Urothelium cell line (cell line): ENCODE measurements at places on chromosomes 4 and X.

DNA sequence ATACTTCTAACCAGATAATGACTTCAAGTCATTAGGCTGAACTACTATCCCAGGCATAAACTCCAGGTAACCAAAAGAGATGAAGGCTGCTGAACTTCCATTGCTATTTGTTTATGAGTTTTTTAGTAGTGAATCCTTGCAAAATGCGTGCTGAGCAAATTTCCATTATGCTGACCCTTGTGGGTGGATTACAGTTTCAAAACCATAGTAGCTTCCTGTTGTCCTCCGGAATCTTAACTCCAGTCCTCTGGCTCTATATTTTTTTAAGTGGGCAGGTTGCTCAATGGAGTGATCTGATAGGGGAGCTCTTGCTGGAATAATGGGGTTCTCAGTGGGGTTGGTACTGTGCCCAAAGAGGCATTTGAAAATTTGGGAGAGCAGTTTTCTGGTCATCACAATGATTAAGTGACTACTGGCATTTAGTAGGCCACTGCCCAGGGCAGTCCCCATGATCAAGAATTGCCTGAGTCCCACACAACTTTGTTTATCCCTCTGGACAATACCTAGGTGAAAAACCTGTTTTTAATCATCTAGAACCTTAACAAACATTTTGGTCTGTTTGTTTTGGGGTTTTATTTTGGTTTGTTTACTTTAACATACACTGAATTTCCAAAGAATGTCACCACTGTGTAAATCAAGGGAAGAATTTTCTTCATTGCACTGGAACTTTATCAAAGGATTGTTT, 302.3 kb upstream of the GATB start:
- no peak for DNase-seq

DNA sequence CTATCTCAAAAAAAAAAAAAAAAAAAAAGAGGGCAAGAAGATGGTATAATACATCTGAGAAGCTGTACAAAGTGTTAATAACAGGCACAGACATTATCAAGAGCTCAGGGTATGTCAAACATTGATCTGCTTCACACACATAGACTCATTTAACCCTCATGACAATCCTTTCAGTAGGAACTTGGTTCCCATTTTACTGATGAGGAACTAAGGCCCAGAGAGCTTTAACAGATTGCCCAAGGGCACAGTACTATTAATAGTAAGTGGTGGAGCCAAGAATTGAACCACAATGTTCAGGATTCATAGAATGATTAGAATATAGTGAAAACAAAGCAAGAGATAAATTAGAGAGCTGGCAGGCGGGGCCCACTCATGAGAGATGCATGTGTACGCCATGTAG, 154.4 kb downstream of the EFHC2 start:
- DNase-seq: no peak

DNA sequence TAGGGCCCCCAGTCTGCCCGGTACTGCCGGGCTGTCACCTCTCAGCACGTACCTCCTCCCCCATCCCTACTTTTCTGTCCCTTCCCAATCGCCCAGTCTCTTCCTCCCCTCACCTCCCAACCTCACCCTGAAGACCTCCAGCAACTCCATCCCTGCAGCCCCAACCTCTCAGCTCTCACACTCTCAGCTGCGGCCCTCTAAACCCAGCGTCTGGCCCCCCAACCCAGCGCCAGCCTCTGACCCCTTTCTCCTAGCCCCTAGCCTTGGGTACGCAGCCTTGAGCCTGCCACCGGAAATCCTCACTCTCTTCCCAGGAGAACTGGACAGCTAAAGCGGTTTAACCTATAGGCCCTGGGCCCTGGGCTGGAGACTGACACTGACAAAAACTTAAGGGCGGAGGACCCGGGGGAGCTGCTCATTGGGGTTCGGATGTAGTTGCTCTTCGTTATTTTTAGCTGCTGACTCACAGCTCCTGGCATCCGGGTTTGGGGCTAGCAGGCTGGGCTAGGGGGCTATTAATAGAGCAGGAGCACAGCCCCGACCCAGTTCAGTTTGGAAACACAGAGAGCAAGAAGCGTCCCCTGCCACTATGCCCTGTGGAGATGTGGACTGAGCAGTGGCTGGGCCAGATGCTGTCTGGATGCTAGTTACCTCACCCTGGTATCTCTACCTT, 9.6 kb upstream of the DLG3 start:
- peak; percentile 32 for DNase-seq

DNA sequence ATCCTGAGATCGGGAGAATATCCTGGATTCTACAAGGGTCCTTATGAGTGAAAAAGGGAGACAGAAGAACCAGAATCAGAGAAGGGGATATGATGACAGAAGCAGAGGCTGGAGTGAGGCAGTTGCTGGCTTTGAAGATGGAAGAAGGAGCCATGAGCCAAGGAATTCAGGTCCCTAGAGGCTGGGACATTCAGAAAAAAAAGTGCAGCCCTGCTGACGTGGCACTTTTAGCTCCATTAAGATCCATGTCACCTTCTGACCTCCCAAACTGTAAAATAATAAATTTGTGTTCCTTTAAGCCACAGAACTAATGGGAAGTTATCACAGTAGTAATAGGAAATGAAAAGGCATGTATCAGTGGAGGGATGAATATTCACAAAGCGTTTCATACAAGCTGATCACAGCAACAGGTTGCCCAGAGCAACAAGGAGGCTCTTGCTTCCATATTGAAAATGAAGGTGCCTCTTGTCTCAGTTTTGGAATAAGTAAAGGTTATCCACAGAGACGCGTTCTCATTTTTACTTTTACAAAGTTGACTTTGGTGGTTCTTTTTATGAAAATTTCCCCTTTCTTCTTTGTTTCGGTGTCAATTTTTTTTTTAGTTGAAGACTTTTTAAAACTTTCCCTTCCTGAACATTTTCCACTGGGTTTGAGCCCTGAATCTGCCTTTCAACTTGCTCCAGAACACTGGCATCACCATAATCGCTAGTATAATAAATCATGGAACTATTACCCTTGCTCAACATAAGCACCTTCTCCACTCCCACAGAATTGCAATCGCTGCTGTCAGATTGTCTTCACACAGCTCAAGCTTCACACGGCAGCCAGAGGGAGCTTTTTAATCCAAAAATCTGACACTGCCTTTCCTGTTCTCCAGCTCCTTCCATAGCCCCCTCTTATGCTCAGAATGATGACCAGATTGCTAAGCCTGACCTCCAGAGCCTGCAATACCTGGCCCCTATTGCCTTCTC, 127.6 kb upstream of the RBPJ start:
- DNase-seq: no peak

GRCh38 chrX:46554942-46555341, 9.7 kb upstream of the ZNF674 start:
- DNase-seq: no peak

- peak; percentile 31 for DNase-seq
Observed at GRCh38 chr4:31518796-31519250, 798.7 kb downstream of the PCDH7 start.

DNA sequence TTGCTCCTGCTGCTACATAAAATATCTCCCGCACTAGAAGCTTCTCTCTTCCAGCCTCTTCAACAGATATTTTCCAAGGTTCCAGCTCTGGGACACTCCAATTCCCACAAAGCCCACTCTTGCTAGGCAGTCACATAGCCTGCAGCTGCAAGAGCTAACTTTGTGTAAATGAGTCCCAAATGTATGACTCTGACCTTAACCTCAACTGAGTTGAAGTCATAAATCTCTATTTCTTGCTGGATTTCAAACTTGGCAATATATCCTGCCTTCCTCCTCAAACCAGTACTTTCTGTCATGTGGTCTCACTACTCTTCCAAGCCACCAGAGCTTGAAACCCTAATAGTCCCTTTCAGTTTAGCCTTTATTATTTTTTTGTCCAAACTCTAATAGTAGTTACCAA, 315.4 kb upstream of the GRIA3 start:
- DNase-seq: no peak

DNA sequence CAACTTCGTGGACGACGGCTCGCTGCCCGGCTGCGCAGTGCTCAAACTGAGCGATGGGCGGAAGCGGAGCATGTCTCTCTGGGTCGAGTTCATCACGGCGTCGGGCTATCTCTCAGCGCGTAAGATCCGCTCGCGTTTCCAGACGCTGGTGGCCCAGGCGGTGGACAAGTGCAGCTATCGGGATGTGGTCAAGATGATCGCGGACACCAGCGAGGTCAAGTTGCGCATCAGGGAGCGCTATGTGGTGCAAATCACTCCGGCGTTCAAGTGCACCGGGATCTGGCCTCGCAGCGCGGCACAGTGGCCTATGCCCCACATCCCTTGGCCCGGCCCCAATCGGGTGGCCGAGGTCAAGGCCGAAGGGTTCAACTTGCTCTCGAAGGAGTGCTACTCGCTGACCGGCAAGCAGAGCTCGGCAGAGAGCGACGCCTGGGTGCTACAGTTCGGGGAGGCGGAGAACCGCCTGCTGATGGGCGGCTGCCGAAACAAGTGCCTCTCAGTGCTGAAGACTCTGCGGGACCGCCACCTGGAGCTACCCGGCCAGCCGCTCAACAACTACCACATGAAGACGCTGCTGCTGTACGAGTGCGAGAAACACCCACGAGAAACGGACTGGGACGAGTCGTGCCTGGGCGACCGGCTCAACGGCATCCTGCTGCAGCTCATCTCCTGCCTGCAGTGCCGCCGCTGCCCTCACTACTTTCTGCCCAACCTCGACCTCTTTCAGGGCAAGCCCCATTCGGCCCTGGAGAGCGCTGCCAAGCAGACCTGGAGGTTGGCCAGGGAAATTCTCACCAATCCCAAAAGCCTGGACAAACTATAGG, 1.5 kb downstream of the MAB21L2 start:
- peak; percentile 17 for DNase-seq

GRCh38 chrX:152028579-152028978, 54.1 kb upstream of the GABRE start:
- DNase-seq: no peak

GRCh38 chr4:168588916-168589531, 92.2 kb downstream of the PALLD start:
- peak; percentile 82 for DNase-seq

DNA sequence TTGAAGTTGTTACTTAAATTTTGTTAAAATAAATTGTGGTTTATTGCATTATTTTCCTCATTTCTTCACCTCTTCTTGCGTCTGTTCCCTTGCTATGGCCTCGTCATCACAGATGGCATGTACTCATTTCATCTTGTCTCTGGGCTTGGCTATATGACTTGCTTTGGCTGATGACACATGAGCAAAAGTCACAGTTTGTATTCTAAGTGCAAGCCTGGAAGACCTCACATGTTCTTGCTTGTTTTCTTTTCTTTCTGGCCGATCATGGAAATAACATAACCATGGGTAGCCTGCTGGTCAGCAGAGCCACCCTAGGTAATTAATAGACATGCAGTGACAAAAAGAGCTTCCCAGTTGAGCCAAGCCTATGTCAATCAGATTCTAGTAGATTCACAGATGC, 527.9 kb downstream of the SPRY1 start:
- DNase-seq: no peak

- DNase-seq: no peak
Observed at GRCh38 chrX:18981124-18981807, 2.6 kb downstream of the PHKA2 start.

- DNase-seq: no peak
Observed at GRCh38 chrX:129833153-129833990, 10.3 kb downstream of the ZDHHC9 start.

DNA sequence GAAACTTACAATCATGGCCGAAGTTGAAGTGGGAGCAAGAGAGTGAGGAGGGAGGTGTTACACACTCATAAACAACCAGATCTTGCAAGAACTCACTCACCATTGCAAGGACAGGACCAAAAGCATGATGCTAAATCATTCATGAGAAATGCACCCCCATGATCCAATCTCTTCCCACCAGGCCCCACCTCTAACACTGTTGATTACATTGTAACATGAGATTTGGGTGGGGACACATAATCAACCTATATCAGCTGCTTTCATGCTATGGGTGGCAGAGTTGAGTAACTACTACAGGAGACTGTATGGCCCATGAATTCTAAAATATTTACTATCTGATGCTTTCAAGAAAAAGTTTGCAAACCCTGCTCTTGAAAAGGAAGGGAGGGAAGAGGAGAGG, 155.1 kb downstream of the DEFB131A start:
- DNase-seq: no peak

DNA sequence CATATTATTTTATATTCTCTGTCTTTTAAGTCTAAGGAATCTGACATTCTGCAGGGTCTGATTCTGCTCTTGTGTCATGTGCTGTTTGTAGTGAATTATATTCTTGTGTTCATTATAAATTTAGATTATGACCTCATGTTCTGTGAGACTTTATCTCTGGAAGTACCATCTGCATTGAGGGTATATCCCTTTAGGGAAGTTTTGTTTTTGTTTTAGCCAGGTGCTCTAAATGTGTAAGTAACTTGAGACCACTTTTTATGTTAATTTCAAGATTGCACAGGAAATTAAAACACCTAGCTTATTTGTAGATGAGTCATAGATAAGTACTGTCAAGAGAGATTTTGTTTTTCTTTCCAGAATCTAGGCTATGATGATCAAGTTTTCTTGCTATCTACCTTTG, 35.0 kb upstream of the DKK2 start:
- no peak for DNase-seq

DNA sequence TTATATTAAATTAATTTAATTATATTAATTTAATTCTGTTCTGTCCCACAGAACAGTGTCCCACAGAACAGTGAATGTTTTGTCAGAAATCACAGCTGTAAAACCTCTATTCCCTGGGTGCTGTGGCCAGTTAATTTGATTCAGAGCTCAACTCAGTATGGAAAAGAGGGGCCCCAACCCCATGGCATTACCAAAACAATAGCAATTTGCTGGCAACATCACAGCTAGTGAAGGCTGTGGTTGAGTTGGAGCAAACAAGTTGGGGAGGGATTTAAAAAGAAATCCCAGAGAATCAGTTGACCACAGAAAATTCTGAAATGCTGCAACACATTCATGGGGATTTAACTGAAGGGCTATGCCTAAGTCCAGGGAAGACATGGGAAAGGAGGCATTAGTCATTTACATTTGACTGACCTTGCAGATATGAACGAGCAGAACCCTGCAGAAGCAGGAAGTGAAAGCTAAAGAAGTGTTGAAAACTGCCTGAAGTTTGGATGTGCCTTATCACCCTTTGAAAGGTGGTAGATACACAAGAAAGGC, 30.1 kb downstream of the PDHA2 start:
- DNase-seq: no peak

GRCh38 chr4:146381263-146381872, 140.4 kb downstream of the SLC10A7 start:
- DNase-seq: no peak

DNA sequence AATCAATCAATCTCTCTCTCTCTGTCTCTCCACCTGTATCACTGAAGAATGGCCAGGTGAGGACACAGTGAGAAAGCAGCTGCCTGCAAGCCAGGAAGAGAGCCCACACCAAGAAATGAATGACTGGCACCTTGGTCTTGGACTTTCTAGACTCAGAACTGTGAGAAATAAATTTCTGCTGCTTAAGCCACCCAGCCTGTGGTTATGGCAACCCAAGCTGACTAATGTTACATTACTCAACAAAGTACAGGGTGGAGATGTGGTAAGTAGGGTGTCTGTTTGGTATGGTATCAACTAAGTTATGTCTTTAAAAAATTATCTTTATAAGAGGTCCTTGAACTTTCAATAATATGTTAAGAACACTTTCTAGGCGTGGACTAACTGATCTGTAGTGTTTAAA, 159.3 kb downstream of the EPHA5 start:
- DNase-seq: peak; percentile 15

GRCh38 chr4:6908432-6909112, 1.1 kb upstream of the TBC1D14 start:
- no peak for DNase-seq
